Mesothelial cell of epicardium (in vitro differentiated cells): ENCODE measurements at places on chromosomes 16 and 17. TPM values are rescaled to one million over a fixed set of nuclear protein-coding genes. Genes with fewer than 3 reads are reported as not detected.

DNA sequence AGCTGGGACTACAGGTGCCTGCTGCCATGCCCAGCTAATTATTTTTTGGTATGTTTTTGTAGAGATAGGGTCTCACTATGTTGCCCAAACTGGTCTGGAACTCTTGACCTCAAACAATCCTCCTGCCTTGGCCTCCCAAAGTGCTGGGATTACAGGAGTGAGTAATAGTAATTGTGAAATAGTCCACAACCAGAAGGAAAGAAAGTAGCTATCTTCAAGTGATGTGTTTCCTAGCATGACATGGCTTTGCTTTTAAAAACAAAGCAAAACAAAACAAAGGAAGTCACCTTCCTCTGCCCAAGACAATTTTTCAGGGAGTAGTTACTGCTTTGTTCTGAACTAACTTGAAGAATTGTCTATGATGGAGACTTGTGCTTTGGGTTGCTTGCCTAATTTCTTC, 27.0 kb downstream of the ATP6V0A1 start:
- H3K27me3 ChIP-seq: no peaks in the 10 kb centered on the region
- no peaks in the 10 kb centered on the region for H3K4me1 ChIP-seq
- no peak overlapping the region for H3K4me3 ChIP-seq

DNA sequence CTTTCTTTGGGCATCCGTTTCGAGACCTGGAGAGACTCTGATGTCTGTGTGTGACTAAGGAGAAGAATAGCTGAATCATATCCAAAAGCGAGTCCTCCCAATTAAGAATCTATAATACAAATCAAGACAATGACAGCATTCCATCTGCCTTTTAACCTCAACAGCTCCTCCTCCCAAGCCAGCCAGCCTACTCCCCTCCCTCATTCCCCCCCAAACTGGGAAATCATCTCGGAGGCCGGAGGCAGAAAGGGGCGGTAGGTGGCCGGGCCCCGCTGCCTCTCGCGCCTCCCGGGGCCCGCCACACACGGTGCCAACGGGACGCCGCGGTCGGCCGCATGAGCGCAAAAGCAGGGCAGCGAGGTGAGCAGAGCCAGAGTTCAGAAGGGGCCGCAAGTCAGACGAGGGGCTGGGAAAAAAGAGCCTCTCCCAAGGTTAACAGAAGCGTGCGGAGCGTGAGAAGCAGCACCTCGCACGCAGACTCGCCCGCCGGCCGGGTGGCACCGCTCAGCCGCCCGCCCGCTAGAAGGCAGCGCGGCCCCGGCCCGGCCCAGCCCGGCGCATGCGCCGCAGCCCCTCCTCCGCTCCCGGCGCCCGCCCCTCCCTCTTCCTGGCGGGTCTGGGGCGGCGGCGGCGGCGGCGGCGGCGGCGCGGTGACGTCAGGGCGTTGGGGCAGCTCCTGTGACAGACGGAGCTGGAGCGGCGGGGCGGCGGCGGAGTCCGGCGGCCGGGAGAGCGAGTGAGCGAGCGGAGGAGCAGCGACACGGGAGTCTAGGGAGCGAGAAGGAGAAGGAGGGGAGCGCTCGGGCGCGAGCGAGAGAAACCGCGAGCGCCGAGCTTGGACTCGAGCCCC, at the start of gene PAFAH1B1:
Gene PAFAH1B1 (plus strand): TSS at position 684 of the 850 bp plus-strand sequence. CDS start 44,635 bp downstream, outside the sequence.
- peaks cover 5% of the 10 kb centered on the region for H3K27me3 ChIP-seq
- H3K4me1 ChIP-seq: peaks cover 28% of the 10 kb centered on the region
- DNase-seq: peak; percentile 98
- H3K4me3 ChIP-seq: peak within 1 kb of the TSS; percentile 97
- H3K36me3 ChIP-seq: no peaks in the 10 kb centered on the region
- H3K27ac ChIP-seq: peak within 1 kb of the TSS; percentile 97

DNA sequence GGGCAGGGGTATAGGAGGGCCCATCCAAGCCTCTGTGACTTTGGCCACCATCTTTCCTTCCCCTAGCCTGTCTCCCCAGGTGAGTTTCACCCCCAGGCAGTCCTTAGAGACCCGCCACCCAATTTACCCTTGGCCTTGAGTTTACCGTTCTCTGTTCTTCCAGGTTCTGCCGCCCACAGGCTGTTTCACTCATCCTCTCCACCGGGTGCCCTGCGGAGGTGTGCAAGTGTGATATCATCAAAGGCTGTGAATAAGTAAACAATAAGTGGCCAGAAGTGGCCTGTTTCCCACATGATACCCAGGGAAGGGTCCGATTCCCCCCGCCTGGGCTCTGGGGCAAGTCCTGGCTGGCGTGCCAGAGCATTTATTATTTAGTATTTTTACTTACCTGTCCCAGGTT, 15.1 kb upstream of the TLCD3B start:
- no peak overlapping the region for H3K4me3 ChIP-seq
- DNase-seq: no peak
- H3K27me3 ChIP-seq: peaks cover 4% of the 10 kb centered on the region
- H3K4me1 ChIP-seq: no peaks in the 10 kb centered on the region

DNA sequence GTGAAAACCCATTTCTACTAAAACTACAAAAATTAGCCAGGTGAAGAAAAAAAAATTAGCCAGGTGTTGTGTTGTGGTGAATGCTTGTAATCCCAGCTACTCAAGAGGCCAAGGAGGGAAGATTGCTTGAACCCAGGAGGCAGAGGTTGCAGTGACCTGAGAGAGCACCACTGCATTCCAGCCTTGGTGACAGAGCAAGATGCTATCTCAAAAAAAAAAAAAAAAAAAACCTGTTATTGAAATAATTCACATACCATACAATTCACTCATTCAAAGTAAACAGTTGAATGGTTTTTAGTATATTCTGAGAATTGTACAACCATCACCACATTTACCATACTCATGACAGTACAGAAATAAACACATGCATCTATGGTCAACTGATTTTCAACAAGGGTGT, 31.0 kb downstream of the ZNRF1 start:
- peaks cover 8% of the 10 kb centered on the region for H3K36me3 ChIP-seq
- H3K27ac ChIP-seq: no peak overlapping the region

Gene TP53I13
- total RNA-seq: 29.9 to 31.2 TPM (median 30.2 TPM) in 3 replicates

Gene SLFN14
- not detected in 3 replicates for total RNA-seq

Gene CDRT15
- total RNA-seq: not detected in 3 replicates
